Mucosa of descending colon (tissue), 3 donors: ENCODE measurements at places on chromosomes 13 and 19. TPM values are rescaled to one million over a fixed set of nuclear protein-coding genes. Genes with fewer than 3 reads are reported as not detected.

GRCh38 chr19:23281663-23282276, 31.6 kb upstream of the ZNF724 start:
- DNase-seq, result no peak

GRCh38 chr13:21913010-21913409, 242.1 kb downstream of the FGF9 start:
- no peak for DNase-seq

DNA sequence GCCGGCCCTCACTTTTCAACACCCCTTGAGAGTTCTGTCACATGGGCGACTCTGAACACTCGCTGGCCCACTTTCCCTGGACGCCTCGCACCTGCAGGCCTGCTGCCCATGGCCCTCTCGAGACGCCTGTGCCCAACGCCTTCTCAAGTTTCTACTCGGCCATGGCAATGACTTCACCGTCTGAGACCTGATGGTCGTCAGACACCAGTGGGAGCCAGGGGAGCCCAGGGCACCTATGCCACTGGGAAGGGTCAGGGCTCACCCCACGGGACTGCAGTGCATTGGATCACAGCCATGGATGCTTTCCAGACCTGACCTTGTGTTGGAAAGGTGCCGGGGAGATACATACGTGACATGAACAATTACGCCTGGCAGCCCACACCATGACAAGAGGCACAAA, 60.1 kb downstream of the KLF2 start:
- DNase-seq, result no peak

GRCh38 chr13:51728275-51728673, 75.7 kb downstream of the DHRS12 start:
- no peak for DNase-seq

DNA sequence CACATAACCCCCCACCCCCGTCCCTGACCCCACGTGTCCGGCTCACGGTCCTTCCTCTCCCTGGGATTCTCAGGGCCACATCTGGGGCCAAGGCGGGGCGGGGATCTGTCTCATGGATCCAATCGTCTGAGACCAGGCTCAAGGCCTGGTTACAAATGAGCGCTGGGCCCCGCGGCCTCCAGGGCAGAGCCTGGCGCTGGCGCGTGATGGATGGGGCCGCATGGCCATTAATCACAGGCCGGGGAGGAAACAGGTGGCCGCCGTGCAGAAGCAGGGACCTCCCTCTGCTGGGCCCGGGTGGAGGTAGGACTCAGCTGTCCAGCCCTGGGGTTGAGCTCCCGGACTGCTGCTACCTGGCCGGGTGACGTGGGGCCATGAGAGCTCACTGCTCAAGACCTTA, 5.8 kb upstream of the TLE5 start:
- no peak for DNase-seq

Gene TGFBR3L
- 0.79 TPM for total RNA-seq
